MCF 10A (cell line): ENCODE measurements at places on chromosomes 16 and 17. TPM values are rescaled to one million over a fixed set of nuclear protein-coding genes. Genes with fewer than 3 reads are reported as not detected.

GLIS2 gene
- 14.7 and 15.8 TPM in 2 replicates for total RNA-seq

CBX1 gene
- total RNA-seq, result 77.3 and 81.2 TPM in 2 replicates

SLC38A8 gene
- total RNA-seq, result not detected in 2 replicates

TP53TG3B gene
- not detected in 2 replicates for total RNA-seq

PRSS27 gene
- total RNA-seq, result 5.8 and 6.3 TPM in 2 replicates

PRAC2 gene
- total RNA-seq, result not detected in 2 replicates

TERB1 gene
- total RNA-seq, result 0.26 and 0.69 TPM in 2 replicates

CCL1 gene
- not detected in 2 replicates for total RNA-seq

SLC6A4 gene
- not detected in 2 replicates for total RNA-seq
